ENCODE measurements at places on chromosomes 11 and 22.

- DNase-seq, result no peak
Observed at GRCh38 chr11:128926437-128927107, 16.1 kb downstream of the TP53AIP1 start.

DNA sequence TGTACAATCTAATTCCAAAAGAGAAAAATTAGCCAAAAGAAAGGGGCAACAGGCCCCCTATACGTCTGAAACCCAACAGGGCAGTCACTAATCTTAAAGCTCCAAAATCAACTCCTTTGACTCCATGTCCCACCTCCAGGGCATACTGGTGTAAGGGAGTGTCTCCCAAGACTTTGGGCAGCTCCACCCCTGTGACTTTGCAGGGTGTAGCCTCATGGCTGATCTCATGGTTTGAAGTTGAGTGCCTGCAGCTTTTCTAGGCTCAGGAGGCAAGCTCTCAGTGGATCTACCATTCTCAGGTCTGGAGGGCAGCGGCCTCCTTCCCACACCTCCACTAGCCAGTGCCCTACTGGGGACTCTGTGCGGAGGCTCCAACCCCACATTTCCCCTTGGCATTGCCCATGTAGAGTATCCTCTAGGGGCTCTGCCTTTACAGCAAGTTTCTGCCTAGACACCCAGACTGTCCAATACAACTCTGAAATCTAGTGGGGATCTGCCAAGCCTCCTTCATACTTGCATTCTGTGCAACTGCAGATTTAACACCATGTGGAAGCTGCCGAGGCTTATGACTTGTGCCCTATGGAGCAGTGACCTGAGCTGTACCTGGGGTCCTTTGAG lies 94.5 kb downstream of the TRIM29 start:
- DNase-seq, result no peak

GRCh38 chr11:48032721-48033120 lies 52.4 kb downstream of the PTPRJ start:
- no peak for DNase-seq

DNA sequence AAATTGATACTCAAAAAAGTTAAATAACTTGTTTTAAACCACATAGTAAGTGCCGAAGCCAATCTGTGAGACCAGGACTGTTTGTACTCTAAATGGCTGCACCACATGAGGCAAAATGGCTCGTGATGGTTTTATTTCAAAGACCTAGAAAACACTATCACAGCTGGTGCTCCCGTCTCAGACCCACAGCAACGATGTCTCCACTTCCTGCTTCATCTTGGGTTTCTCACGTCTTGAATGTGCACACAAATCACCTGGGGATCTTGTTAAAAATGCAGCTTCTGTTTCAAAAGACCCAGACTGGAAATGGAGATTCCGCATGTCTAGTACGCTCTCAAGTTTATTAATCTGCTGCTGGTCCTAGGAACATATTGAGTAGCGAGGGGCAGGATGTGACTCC lies 1.2 kb downstream of the CD3E start:
- DNase-seq, result no peak

- no peak for DNase-seq
Observed at GRCh38 chr11:86593833-86594232, 78.6 kb downstream of the ME3 start.

- DNase-seq, result no peak
Observed at GRCh38 chr11:117713538-117713991, 83.5 kb downstream of the DSCAML1 start.

DNA sequence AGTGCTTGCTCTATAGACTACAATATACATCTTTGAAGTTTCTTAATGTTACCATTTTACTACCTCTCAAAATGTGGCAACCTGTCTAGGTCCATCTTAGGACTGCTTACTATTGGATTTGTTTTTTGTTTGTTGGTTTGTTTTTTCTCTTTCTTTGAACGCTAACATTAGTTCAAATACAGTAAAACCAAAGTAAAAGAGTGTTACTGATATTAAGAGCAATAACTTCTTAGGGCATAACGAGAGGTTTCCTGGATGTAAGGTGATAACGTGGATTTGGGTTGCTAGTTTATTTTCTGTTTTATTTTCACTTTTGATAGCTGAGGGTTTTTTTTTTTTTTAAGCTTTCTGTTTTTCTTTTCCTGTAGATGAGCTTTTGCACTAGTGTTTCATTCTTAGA lies 43.6 kb downstream of the TMEM135 start:
- DNase-seq, result no peak

Measured in amniotic stem cell (primary cell).